Stimulated activated CD4-positive, alpha-beta T cell treated with anti-CD3 and anti-CD28 coated beads, Interleukin-1b, Interleukin-23, amount 100 ng/mL, for 24 hours (primary cell): ENCODE measurements at places on chromosomes 13 and 19.

DNA sequence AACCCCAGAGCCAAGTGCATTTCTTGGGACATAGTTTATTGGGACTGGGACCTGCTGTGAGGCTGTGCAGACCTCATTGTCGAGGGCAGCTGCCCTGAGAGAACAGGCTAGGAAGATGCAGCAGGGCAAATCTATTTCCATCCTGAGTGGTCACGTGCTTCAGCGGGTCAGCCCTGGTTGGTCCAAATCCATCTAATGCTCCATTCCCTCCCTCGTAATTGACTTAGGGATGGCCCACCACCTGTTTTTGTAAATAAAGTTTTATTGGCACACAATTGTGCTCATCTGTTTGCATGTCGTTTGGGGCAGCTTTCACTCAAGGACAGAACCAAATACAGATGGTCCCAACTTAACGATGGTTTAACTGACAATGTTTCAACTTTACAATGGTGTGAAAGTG, 75.5 kb upstream of the ADGRE5 start:
- no peak for DNase-seq

- no peak for DNase-seq
Observed at GRCh38 chr13:28117689-28118377, 17.5 kb upstream of the FLT3 start.

DNA sequence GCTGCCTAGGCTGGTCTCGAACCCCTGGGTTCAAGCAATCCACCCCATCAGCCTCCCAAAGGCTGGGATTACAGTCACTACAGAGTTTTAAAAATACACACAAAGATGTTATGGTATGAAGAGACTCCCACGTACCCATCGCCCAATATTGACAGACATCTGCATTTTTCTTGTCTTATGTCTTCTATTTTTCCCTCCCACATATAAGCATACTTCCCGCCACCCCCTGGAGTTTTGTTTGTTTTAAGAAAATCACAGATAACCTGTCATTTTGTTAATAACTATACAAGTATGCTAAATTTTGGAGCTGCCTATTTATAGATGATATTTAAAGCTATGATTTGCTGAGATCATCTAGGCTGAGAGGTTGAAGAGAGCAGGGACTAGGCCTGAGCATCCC, 6.2 kb upstream of the SMG9 start:
- DNase-seq, result no peak

- DNase-seq, result no peak
Observed at GRCh38 chr13:66745307-66745706, 484.8 kb downstream of the PCDH9 start.

- no peak for DNase-seq
Observed at GRCh38 chr13:53343361-53343744, 314.7 kb downstream of the OLFM4 start.

GRCh38 chr13:26502826-26503225, 54.7 kb upstream of the WASF3 start:
- DNase-seq, result no peak

- DNase-seq, result no peak
Observed at GRCh38 chr13:20188667-20189553, 3.8 kb downstream of the GJB2 start.

DNA sequence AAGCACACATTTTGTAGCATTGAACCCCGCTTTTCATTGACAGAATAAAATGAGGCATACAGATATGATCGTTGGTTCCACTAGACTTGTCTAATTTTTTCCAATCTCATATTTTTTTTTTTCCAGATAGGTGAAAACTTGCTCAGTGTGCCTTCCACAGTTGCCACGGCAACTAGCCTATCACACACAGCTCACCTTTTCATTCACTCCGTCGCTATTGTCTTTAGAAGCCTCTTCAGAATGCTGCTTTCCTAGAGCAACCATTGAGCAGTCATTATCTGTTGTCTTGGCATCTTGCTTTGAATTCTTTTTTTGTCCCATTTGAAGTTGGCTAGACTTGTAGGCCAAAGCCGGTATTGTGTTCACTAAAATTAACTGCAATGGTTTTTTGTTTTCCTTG, 37.7 kb upstream of the ESD start:
- DNase-seq, result no peak

- no peak for DNase-seq
Observed at GRCh38 chr19:58558066-58558622, at the start of gene UBE2M. Gene UBE2M, minus strand, starts transcription at chr19:58558611. Its CDS starts 230 bp downstream, at chr19:58558381.

DNA sequence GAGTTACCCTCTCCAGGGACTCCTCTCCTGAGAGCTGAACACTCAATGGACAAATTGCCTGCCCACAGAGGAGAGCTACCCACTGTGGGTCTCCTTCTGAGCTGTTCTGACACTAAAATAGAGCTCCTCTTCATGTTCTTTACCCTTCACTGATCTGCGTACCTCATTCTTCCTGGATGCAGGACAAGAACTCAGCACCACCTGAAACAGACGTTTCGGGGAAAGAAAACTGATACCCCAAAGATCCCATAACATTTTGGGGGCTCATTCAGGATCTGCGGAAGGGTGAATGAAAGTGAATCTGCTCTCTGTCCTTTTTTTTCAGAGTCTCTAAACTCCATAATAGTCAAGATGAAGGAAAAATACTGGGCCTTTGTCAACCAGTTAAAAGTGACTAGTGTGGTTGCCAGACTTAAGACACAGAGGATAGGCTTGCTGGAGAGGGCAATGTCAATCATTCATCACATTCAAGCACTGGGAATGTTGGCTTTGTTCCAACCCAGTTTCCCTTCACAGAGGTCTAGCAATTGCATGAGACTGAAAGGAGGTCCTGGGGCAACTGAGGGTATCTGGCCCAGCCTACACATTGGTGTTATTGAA, 136.7 kb upstream of the SLITRK6 start:
- no peak for DNase-seq

GRCh38 chr13:66967811-66968597, 262.1 kb downstream of the PCDH9 start:
- DNase-seq, result no peak

GRCh38 chr13:99265821-99266426, 7.7 kb upstream of the GPR18 start:
- DNase-seq, result no peak

- DNase-seq, result no peak
Observed at GRCh38 chr19:29845574-29846176, 33.9 kb downstream of the CCNE1 start.

DNA sequence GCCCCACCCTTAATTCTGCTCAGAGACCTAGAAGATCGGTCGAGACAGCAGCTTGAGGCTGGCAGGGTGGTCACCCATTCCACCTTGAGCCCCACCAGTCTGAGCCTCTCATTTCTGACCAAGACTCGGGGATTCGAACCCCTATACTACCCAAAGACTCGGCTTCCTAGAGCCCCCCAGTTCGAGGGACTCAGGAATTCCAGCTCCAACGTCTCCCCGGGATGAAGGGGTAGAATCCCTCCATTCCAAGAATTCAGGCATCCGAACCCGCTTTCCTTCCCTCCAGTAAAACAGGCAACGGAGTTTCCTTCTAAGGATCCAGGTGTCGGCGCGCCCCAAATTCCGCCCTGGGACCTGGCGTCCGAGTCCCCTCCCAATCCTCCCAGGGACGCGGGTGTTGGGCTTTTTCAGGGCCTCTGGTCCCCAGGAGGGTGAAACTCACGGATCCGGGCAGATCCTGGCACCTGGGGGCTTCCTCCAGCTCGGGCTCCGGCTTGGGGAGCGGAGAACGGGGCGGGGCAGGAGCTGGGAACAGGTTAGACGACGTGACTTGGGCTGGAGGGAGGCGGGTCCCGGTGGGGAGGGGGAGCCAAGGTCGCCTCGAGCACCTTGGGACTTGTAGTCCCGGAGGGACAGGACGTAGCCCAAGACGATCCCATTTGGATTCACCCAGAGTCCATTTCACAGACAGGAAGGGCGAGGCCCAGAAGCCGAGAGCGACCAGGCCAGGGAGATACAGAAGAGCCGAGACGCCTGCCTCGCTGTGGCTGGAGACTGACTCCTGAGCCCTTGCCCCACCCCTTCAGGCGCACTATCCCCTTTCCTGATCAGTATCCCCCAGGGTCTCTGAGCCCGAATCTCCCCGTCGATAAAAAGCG, at the start of gene PPP1R13L:
PPP1R13L (minus strand) TSS at position 513 of the 878 bp plus-strand sequence. CDS start 6,751 bp downstream, outside the sequence.
- peak; percentile 57 for DNase-seq

DNA sequence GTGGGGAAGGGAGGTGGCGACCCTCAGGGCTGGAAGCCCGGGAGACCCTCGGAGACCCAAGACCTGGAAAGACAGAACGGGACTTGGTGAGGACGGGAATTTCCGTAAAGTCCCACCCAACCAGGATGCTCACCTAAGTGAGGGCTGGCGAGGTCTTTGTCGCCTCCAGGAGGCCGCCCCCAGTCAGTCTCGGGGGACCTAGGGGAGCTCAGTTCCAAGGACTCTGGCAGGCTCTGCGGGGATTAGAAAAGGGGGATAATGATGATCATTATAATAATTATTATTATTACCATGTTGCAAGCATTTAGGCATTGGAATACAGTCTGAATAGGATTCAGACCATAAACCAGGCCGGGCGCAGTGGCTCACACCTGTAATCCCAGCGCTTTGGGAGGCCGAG, 9.1 kb upstream of the HSD17B14 start:
- DNase-seq, result no peak

DNA sequence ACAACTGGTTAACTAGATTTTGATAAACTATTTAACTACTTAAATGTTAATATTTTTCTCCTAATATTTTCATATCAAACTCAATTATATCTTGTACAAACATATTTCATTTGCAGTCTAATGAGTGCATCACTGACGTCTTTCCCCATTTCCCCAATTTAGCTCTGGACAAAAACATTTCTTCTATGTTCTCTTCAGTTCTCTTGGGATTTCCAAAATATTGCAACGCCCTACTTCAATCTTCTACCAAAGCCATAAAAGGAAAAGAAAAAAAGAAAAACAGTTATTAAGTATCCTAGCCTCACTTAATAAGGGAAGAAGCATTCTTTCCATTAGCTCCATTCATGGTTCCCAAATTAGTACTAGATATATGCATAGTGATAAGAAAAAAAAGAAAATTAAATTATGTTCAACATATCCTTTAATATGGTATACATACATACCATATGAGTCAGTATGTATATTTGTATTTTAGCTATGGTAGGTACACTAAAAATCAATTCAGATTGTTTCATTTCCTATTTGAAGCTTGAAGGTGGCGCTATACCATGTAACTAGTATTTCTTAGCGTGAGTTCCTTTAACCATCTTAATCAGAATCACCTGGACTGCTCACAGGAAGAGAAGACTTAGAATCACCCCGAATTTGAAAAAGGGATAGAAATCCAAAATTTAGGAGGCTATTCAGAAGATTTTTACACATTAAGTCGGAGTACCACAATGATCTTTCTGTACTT, 9.9 kb downstream of the FBXL3 start:
- DNase-seq, result no peak

DNA sequence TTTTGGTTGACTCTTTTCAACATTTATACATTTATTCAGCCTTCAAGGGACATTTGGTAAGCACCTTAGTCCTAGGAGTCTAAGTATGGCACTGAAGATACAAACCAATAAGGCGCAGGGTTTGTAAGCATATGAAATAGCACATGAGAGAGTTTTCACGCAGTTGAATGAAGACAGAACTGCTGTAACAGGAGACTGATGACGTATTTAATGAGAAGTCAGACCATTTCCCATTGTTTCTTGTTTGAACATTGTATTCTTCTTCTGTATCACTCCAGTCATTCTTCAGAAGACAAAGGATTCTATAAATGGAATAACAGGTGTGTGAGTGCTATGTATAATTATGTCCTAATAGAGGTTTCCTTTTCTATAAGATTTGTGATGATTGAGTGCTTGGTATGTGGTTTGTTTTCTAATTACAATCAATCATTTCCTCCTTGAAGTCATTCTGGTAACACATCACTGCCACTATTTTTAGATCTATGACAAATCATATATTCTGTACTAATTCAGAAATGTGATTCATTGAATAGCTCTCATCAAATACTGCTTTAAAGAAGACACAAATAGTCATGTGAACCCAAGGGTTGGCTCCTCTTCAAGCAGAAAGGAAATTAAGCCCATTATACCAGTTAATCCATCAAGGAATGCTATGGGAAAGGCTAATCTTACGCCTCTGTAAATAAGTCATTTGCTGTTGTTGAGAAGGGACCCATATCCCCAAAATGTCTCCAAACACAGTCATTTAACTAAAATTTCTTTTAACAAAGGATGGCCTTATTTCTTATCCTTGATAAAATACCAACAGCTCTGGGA, 222.8 kb upstream of the NBEA start:
- no peak for DNase-seq

DNA sequence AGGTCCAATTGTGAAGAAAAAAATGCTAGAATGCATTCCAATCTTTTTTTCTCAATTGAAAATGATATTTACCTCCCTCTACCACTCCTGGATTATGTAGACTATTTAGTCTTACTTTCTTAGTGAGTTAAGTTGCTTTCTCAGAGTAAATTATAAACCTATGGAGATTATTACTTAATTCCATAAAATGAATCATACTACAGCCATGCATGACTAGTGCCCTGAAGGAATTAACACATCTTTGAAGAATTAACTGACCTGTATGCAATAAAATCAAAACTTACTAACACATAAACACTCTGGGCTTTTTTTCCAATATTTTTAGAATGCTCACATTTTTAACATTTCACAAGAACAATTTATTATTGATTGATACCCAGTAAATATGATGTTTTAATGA, 379.4 kb upstream of the DACH1 start:
- DNase-seq, result no peak

- DNase-seq, result no peak
Observed at GRCh38 chr13:86714495-86714894, 915.3 kb upstream of the SLITRK6 start.

DNA sequence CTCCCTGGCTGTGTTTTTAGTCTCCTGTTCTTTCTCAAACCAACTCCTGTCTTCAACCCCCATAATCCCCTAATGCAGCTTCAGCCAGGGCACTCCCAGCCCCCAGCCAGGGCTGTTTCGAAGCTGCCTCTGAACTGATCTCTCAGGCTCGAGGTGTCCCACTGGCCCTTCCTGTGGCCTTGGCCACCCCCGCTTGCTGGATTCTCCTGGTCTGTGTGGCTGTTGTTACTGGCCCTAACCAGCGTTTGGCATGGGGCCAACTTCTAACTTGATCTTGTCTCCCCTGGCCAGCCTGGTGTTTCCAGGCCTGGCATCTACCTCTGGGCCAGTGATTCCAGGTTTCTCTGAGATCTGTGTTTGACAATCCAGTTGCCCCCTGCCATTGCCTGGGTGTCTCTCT, 11.0 kb downstream of the XAB2 start:
- no peak for DNase-seq

GRCh38 chr13:33289966-33290365, 4.4 kb upstream of the STARD13 start:
- DNase-seq, result no peak

GRCh38 chr13:80379245-80379644, 38.3 kb upstream of the SPRY2 start:
- DNase-seq, result no peak

DNA sequence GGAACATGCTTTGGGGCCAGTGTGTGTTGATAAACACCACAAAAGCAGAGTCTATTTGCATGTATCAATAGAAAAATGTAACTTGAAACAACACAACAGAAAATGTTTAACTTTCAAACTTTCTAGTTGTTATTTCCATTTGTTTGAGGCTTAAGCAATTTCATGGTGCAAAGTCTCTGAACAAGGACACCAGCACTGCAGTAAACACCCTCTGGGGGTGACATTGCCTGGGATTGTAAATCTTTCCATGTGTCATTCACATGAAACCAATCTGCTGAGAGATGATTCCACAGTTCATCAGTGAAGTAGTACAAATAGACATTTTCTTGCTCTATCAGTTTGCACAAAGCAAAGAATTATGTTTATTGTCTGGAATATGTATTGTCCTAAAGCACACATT, 124.5 kb downstream of the ITGBL1 start:
- DNase-seq, result no peak

GRCh38 chr19:16175954-16176353, 2.6 kb upstream of the CIB3 start:
- DNase-seq, result no peak

- no peak for DNase-seq
Observed at GRCh38 chr19:1920644-1921043, 15.4 kb downstream of the ADAT3 start.

- DNase-seq, result peak; percentile 29
Observed at GRCh38 chr19:50486823-50487515, 10.3 kb upstream of the GARIN5A start.
